NCI-H510A (cell line): ENCODE measurements at places on chromosomes 7 and 10.

DNA sequence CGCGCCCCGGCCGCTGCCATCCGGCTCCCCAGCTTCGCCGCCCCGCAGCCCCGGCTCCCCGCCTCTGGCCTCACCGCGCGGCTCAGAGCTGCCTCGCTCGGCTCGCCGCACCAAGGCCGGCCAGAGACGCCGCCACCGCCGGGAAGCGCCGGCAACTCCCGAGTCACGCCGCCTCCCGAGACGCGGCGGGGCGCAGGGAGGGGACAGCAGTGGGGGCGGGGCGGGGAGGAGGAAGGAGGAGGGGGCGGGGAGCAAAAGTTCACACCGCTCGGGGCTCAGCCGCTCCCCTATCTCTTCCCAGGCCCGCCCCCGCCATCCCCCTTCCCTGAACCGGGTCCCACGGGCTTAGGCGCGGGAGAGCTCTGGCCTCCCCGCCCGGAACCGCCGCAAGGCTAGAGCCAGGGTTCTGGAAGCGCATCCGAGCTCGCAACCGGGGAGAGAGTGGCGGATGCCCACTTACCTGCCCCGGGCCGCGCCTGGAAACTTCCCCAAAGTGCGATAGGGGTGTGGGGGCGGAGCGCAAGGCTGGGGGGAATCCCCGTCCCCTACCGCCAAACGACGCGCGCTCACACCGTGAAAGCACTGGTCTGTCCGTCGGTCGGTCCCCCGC lies 1.0 kb downstream of the CHST15 start:
- peak; percentile 19 for DNase-seq

- DNase-seq, result no peak
Observed at GRCh38 chr10:110348336-110348735, 43.6 kb upstream of the SMNDC1 start.

- no peak for DNase-seq
Observed at GRCh38 chr10:79488336-79488735, 24.0 kb upstream of the EIF5AL1 start.

DNA sequence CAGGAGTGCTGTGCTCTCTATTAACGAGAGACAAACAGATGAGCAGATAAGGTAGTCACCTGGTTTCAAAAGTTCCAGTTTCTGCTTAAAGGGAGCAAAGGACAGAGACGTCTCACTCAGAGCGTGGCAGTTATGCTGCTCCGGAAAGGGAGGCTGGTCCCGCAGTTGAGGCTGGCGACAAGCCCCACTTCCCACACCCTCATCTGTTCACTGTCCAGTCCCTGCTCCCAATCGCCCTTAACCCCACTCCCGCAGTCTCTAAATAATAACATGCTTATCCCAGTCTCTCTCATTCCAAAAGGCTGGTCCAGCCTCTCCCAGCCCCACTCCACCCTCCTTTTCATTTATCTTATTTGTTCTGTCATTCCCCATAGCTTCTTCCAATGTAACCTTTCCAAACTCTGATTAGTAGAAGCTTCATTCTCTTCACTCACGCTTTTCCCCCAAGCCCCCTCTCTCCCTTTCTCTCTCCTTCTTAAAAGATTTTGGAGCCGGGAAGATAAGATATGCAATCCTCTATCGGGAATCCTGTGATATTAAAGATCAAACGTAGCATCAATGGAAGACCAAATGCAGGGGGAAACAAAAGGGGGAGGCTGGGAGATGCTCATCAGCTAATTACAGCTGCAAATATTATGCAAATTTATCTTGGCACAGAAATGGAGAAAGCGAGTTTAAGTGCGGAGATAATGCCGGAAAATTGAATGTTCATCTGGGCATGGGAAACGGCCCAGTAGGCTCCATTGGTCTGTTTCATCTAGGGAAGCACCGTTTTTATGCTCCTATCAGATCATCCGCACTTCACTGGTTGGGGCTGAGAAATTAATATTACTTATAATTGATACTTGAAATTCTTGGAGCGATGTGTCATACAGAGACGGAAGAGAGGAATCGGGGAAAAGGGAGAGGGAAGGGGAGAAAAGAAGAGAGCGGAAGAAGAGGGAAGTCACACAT lies 16.3 kb upstream of the GATA3 start:
- DNase-seq, result no peak

- peak; percentile 70 for DNase-seq
Observed at GRCh38 chr7:30173058-30173897, 38.5 kb downstream of the MTURN start.

GRCh38 chr10:84842593-84842992 lies 514.2 kb downstream of the CCSER2 start:
- DNase-seq, result no peak

DNA sequence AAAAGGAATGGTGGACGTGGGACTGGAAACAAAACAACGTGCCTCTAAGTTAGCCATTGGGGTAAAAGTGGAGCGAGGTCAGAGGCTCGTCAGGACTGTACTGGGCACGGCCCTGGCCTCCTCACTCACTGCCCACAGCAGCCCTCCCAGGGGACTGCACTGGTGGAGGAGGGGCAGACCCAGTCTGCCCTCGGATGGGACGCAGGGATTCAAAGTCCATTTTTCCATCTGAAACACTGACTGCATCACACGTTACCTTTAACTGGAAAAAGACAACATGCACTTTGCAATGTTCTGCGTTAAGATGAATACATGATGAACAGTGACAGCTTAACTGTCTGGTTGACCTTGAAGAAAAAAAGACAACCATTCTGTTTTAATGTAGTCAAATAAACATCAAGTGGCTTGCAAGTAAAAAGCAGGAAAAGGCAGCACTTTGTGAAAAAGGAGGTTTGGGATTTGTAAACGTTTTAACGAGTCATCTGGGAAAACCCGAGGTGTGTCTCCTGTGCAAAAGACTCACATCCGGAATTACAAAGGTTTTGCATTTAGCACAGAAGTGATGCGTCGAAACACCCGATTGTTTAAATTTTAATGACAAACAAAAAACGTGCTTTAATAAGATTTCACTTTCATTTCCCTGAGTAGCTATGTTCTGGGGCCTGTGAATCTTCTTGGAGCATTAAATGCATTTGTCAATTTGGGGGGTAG lies 18.8 kb downstream of the KLF6 start:
- no peak for DNase-seq

GRCh38 chr10:74474022-74474713 lies 323.1 kb downstream of the ADK start:
- DNase-seq, result no peak

GRCh38 chr7:115183431-115184057 lies 261.6 kb downstream of the MDFIC start:
- no peak for DNase-seq

GRCh38 chr7:84200859-84201258 lies 6.3 kb upstream of the SEMA3A start:
- no peak for DNase-seq

- no peak for DNase-seq
Observed at GRCh38 chr7:2628130-2628482, 3.7 kb upstream of the TTYH3 start.

GRCh38 chr7:133983685-133984419 lies 143.3 kb upstream of the LRGUK start:
- no peak for DNase-seq

DNA sequence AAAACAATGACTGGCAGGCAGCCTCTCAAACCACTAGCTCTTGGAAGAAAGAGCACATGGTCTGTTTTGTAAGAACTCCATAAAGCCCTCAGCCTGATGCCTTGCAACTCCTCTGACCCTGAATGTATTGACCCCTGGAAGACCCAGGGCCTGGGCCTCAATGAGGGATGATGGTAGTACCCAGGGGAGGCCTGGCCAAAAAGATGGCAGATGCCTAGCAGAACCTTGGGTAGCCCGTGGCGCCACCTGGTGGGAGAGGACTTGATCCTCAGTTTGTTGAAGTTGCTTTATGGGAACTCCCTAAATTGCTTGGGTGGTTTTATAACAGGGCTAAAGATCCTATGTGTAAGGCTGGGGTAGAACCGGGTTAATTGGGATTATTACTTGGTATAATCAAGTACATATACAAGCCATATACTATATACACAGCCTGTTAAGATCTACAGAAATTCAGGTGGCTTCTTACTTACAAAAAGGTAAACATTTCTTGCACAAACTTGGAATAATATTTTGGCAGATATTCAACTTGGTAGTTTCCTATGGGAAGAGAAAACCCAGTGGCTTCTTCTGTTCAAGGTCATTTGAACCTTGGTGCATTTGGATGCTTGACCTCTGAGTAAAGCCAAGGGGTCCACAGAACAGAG lies 95.8 kb upstream of the CACUL1 start:
- no peak for DNase-seq

DNA sequence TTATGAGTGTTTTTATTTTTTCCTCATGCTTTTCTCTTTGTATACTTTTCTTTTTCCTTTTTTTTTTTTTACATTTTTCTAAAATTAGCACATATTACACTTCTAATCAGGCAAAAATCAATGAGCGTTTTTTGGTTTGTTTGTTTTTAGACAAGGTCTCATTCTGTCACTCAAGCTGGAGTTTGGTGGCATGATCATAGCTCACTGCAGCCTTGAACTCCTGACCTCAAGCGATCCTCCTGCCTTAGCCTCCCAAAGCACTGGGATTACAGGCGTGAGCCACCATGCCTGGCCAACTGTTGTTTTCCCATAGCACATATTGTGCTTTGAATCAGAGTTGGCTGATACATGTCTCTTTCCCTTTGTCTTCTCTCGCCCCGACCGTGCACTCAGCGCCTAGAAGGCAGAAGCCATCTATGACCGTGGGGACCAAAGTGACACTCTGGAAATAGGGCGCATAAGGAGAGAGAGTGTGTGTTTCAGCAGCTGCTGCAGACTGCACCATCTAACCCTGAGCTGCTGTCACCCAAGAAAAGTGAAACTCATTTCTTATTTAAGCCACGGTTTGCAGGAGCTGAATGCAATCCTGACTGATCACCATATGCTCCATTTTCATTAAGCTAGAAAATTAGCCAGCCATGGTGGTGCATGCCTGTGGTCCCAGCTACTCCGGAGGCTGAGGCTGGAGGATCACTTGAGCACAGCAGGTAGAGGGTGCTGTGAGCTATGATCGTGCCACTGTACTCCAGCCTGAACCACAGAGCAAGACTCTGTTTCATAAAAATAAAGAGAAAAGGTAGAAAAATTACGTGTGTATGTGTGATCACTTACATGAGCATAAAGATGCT lies 41.4 kb upstream of the GTF2I start:
- DNase-seq, result no peak

DNA sequence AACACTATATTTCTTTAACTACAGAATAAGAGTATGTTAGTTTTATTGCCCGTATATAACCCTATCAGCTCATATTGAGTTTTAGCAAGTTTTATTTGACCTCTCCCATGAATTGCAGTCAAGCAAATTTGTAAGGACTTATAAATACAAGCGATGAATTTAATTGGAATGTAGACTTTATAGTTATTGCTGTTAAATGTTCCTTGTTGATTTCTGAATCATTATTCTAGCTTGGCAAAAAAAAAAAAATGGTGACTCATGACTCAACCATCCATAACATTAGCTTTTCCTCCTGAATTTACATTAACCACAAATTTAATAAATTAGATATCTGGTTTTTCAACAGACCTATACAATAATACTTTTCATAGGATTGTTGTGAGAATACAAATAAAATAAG lies 334.0 kb upstream of the LRRTM3 start:
- no peak for DNase-seq

- DNase-seq, result no peak
Observed at GRCh38 chr7:81256991-81257390, 338.1 kb upstream of the SEMA3C start.

GRCh38 chr10:78462176-78462575 lies 428.5 kb downstream of the RPS24 start:
- DNase-seq, result no peak

DNA sequence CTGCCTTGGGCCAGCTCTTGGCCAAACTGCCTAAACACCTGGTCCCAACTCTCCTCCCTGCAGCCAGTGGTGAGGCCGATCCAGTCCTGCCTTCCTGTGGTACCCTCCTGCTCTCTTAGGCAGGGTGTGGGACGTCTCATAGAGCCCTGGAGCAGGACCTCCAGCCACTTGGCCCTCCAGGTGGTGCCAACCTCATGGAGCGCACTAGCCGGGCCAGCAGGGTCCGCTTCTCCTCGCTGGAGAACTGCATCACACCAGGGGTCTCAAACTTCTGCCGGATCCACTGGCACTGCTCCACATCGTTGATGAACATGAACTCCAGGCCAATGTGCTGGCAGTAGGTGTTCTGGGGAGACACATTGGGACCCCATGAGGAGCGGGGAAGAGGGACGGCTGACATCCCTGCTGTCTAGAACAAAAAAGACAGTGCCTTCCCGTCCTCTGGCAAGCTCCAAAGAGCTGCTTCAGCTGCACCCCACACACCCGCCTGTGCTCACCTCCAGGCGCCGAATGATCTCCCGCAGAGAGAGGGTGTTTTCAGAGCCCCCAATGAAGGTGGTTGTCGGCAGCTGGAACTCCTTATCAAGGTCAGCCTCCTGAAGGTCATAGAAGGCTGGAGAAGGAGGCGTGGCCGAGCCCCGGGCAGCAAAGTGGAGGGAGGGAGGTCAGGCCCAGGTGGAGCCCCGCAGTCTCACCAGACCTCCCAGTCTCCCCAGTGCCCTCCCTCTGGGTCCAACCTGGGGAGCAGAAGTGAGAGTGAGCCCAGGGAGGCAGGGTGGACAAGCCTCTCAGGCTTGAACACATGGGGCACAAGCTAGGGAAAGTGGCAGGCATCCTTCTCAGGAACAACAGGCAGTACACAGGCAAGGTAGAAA lies 10.2 kb downstream of the OGDHL start:
- no peak for DNase-seq

- no peak for DNase-seq
Observed at GRCh38 chr10:86172301-86172700, 194.3 kb downstream of the GRID1 start.

DNA sequence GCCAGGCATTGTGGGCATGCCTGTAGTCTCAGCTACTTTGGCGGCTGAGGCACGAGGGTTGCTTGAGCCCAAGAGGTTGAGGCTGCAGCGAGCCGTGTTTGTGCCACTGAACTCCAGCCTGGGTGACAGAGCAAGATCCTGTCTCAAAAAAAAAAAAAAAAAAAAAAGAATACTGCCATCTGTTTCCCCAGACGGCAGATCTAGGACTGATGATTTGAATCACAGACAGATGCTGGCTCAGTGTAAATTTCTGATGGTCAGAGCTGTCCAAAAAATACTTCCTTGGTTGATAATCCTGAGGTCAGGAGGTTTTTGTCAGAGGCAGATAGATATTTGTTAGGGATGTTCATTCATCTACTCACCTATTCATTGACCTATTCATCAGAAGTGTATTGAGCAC lies 130.7 kb downstream of the REEP3 start:
- DNase-seq, result no peak

- DNase-seq, result no peak
Observed at GRCh38 chr7:37430640-37431039, 18.0 kb downstream of the ELMO1 start.

DNA sequence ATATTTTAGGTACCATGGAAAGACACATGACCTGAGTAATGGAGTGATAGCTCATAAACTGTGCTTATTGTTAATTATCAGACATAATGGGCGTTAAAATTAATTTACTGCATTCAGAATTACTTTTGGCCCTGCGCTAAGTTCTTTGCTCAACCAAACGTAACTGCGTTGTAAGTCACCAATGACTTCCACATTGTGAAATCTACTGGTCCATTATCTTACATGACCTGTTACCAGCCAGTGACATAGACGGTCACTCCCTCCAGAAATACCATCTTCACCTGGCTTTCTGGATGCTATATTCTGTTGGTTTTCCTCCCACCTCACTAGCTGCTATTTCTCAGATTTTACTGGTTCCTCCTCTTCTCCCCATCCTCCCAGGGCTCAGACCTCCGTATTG lies 5.0 kb upstream of the GIGYF1 start:
- DNase-seq, result no peak
